ENCODE measurements at places on chromosomes 16 and 17.

GRCh38 chr17:35804658-35805192 lies 4.6 kb upstream of the TAF15 start:
- DNase-seq, result peak; percentile 90

DNA sequence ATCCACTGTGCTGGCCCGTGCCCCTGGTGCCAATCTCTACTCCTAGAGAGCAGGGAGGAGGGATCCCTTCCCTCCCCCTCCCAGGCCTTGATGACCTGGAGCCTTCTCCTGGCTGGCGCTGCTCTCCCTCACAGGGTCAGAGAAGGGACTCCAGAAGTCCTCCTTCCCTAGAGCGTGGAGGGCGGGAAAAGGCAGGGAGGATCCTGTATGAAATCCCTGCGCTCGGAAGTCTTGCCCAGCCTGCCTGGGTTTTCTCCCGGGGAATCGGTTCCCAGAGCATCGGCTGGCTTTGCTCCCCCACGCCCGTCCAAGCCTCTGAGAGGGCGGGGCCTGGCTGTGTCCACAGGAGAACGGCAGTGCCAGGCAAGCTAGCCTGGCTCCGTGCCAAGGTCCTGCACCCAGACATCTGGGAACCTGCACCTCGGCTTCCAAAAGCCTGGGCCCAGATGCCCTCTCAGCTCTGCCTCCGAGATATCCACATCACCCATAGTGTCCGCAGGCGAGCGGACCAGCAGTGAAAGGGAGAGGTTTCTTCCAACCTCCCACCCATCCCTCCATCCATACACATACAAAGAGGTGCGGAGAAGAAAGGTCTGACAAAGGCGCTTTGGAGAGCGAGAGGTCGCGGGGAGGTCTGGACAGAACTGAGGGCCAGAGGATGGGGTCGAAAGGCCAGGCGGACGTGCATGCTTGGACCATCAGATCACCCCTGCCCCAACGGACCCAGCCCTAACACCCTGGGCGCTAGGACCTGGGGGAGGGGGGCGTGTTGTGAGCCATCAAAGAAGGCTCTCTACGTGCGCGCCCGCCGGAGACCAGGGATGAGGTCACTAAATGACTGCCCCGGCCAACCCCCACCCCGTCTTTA lies 1.1 kb downstream of the MPP2 start:
- DNase-seq, result peak; percentile 78

DNA sequence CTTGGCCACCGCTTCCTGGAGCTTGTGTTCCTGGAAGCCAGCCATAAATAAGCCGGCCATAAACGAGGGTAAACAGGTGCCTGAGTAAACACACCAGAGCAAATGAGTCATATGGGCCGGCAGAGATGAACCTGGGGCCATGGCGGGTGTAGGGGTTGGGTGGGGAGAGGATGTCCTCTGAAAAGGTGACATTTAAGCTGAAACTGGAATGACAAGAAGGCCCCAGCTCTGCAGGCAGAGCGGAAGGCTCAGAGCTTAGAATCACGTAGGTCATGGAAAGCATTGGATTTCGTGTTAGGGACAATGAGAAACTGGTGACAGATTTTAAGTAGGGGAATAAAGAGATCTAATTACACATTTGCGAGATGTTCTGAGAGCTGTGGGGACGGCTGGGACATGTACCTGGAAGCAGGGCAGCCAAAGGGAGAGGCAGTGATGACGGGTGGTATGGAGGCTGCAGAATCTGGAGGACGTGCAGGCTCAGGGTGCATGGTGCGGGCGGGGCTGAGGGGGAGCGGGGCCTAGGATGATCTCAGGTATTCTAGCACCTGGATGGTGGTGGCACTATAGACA lies 8.1 kb upstream of the DNASE1 start:
- DNase-seq, result peak; percentile 85

- no peak for DNase-seq
These were observed 26.7 kb upstream of the PLCG2 start for GRCh38 chr16:81752225-81752875.

DNA sequence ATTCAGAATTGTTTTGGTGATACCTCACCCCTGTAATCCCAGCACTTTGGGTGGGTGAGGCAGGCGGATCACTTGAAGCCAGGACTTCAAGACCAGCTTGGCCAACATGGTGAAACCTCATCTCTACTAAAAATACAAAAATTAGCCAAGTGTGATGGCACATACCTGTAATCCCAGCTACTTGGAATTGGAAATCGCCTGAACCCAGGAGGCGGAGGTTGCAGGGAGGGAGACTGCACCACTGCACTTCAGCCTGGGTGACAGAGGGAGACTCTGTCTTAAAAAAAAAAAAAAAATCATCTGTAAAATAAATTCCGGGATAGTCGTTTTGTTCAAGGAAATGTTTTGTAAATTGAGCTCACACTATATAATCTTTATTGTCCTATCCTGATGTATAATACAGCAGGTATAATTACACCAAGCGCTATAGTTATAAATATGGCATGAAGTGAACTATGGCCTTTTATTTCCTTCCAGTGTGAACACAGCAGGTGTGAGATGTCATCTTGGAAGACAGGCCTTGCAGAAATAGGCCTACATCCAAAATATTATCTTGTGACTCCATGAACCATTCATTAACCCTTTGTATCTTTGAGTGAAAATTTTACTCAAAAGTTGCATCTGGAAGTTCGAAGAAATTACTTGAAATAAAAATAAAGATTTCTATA lies 25.4 kb downstream of the PLA2G10 start:
- peak; percentile 42 for DNase-seq

DNA sequence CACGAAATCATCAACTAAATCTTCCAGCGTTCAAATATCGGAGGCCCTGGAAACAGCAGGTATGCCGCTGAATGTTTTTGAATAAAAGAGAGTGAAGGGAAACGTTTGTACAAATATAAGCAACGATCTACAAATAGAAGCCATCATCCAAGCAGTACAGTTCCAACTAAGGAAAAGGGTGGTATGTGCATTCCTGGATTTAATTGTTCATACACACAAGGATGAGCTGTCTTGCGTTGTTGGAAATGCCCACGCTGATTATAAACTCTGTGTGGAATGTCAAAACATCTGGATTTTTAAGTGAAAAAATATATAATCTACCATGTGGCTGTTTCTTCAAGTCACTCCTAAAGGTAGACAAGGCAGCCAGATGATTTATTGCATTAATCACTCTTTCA lies 191.8 kb upstream of the HSBP1 start:
- no peak for DNase-seq

GRCh38 chr17:57125406-57125805 lies 40.4 kb downstream of the AKAP1 start:
- DNase-seq, result no peak

DNA sequence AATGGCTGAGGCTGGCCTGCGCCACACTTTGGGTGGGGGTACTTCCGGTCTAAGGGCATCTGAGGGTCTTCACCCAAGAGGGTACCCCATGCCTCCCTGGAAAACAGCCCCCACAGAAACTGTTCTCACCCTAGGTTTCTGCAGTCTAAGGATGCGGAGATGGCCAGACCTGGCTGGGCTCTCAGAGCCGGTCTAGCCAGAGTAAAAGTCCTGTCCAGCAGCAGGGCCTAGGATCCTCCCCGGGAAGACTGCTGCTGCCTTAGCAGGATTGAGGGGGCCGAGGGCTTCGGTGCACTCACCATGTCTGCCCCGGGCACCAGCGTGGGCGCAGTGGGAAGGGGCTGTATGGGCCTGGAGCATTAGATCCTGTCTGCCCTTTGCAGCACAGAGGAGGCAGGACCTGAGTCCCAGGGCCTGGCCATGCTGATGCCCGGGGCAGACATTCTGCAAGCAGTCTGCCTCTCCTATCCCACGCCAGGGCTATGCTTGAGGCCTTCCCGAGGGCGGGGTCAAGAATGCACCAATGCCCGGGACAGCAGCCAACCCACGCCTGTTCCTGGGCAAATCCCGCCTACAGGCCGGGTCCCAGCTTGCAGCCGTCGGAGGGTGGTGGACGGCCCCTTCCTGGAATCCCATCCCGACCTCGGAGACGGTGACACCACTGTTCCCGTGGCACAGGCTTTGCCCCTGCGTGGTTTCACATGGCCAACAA lies 54.7 kb downstream of the CBFA2T3 start:
- DNase-seq, result no peak

GRCh38 chr17:2955931-2956582 lies 107.3 kb downstream of the OR1D5 start:
- DNase-seq, result no peak

GRCh38 chr17:75006653-75007052 lies 5.8 kb upstream of the MRPL58 start:
- DNase-seq, result peak; percentile 10

DNA sequence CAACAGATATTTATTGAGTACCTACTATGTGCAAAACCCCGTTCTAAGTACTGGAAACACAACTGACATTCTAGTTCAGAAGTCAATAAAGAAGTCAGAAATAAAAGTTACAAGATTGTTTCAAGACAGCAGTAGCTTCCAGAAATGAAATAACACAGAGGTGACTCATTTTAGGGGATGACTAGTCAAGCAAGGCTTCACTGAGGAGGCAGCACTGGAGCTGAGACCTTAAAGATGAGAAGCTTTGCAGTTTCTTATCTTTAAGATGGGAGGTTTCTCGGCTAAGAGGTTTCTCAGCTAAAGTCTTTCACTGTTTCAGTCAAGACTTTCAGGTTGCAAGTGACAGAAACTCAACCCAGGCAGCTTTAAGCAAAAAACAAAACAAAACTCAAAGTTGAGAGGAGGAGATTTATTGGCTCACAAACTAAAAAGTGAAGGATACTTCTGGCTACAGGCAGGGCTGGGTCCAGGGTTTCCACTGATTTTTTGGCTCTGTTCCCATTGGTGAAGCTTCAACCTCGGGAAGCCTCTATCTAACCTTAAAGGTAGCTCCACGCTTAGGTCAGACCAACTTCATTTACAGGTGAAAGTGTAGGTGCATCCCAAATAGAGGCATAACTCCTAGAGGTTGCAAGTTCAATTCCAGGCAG lies 7.4 kb upstream of the MMP2 start:
- DNase-seq, result no peak

DNA sequence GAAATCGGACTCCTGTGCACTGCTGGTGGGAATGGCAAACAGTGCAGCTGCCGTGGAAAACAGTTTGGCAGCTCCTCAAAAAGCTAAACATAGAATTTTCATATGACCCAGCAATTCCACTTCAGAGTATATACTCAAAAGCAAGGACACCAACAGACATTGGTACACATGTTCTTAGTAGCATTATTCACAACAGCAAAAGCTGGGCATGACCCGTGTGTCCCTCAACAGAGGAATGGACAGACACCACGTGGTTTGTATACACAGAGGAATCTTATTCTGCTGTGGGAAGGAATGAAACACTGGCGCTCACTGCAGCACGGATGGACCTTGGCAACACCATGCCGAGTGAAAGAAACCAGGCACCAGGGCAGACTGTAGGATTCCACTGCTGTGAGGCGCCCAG lies 16.0 kb downstream of the NPTX1 start:
- DNase-seq, result no peak

- no peak for DNase-seq
These were observed 26.2 kb upstream of the RHBDL3 start for GRCh38 chr17:32239456-32239855.

DNA sequence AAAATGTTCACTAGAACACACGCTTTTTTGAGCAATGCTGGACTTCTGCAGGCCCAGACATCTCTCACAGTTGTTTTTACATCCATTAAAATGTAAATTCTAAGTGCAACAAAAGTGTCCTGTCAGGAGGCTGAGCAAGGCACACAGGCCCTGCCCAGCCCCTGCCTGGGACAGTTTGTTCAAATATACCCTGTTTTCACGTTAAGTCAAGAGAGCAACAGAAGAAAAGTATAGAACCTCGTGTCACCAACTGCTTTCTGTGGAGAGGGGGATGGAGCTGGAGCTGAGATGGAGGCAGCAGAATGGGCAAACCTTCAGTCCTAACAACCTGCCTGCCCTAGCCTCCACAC lies 4.3 kb upstream of the HOXB2 start:
- peak; percentile 42 for DNase-seq

GRCh38 chr17:9436630-9437029 lies 139.0 kb downstream of the STX8 start:
- DNase-seq, result no peak

- no peak for DNase-seq
These were observed 29.2 kb downstream of the CALCOCO2 start for GRCh38 chr17:48860034-48860433.

DNA sequence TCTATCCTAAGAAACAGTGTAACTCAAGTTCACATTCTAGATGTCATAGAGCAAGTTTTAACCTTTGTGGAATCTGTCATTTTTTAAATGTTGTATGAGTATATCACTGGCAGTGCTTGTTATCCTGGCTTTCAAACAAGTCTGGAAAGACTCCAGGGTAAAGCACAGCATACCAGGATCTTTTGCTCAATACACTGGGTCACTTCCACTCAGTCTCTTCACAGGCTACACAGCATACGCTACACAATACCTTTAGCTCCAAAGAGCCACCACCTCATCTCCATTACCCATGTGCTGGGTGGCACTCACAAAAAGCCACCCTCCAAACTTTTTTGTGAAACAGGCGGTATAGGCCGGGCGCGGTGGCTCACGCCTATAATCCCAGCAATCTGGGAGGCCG lies 69.5 kb downstream of the PARN start:
- DNase-seq, result no peak

- peak; percentile 47 for DNase-seq
These were observed 115.1 kb downstream of the PRKCB start for GRCh38 chr16:23950898-23951297.

GRCh38 chr16:45454-45853 lies 8.0 kb downstream of the POLR3K start:
- DNase-seq, result peak; percentile 68

DNA sequence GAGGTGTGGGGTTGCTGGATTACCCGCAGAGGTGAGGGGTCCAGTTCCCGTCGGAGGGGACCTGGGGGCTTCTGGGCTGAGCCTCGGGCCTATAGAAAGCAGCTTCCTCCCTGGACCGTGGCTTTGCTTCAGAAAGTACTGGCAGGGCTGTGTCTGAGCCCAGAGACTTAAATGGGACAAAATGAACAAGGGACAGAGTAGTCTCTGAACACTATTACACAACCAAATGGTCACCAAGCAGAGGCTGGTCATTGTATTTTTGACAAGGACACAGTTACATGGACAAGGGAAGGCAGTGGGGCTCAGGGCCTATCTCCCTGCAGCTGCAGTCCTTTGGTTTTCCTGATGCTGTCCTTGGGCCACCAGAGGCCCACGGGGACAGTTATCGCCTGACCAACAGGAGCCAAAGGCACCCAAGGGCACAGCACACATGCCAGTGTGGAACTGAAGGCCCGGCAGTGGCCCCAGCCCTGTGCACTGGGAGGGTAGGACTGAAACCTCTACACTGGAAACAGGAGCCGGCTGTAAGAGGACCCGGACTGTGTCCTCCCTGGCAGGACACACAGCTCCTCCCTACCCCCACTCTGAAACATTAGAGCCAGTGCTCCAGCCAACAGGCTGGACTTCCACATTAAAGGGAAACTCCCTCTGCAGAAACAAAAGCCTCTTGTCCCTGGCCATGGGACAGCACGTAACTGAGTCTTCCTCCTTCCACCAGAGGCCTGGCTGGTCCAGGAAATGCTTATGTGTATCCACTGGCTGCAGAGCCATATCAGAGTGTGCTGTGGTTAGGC lies 26.0 kb upstream of the ERN1 start:
- DNase-seq, result no peak

- peak; percentile 84 for DNase-seq
These were observed 161.0 kb downstream of the FTO start for GRCh38 chr16:53864819-53865493.

Data from NCI-H69 (cell line).